Stimulated activated CD4-positive, alpha-beta T cell treated with anti-CD3 and anti-CD28 coated beads, Interleukin-2, amount 100 ng/mL, for 24 hours (primary cell): ENCODE measurements at places on chromosomes 13 and 19.
A peak's percentile ranks its signal among the peaks of the same experiment; 100 is the strongest.

DNA sequence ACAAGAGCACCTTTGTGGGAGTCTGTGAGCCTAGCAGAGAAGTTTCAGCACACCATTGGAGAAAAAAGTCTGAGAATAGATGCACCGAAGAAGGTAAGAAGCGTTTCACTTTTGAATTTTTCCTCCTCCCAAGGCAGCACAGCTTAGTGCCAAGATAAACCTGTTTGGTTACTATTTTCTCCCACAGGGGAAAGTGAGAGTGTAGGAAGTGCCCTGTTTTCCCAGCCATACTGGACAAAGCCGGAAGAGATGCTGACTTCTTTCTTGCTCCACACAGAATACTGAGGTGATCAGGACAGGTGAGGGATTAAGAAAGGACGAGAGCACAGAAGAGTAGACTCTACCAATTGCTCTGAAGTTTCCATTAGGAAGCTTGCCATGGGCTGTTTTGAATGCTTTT lies 1011.0 kb upstream of the MIR17HG start:
- DNase-seq = no peak

GRCh38 chr19:47497050-47497766 lies 13.2 kb upstream of the KPTN start:
- DNase-seq = no peak

- DNase-seq = no peak
These were observed 7.6 kb downstream of the LGALS4 start for GRCh38 chr19:38805180-38805579.

- DNase-seq = no peak
These were observed 9.1 kb upstream of the POP4 start for GRCh38 chr19:29596885-29597525.

DNA sequence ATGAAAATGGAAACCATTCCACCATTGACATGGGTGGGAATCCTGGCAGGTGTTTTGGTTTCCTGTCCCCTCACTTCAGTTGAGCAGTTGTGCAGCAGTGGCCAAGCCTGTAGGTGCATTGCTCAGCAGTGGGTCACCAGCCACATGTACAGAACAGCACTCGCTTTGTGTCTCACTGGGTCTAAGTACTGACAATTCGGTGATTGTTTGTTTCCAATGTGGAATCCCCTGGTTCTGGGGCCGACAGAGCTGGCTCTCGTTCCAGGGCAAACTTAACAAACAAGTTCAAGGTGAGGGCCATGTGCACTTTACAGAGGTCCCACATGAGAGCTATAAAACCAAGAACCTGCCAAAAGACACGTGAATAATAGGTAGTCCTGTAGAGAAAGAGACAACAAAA lies 54.1 kb upstream of the SPATA13 start:
- DNase-seq = no peak

GRCh38 chr13:113748862-113749451 lies 10.1 kb upstream of the TMEM255B start:
- DNase-seq = no peak

DNA sequence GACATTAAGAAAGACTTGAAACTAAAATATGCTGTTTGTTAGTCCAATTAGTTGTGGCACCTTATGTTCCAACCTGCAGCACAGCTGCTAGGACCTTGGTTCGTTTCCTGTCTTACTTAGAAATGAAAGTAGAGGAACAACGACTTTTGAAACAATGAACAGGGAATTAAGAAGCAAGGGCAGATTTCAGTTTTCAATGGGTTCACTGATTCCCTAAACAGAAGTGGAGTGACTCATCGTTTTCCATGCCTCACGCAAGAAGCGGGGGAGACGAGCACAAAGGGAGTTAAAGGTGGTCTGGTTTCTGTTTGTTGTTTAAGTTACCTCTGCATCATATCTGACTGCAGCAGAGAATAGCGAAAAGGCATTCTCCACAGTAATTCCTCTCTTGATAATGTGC lies 44.8 kb downstream of the PHF11 start:
- DNase-seq = no peak

GRCh38 chr13:46698014-46698413 lies 98.9 kb downstream of the ESD start:
- no peak for DNase-seq

DNA sequence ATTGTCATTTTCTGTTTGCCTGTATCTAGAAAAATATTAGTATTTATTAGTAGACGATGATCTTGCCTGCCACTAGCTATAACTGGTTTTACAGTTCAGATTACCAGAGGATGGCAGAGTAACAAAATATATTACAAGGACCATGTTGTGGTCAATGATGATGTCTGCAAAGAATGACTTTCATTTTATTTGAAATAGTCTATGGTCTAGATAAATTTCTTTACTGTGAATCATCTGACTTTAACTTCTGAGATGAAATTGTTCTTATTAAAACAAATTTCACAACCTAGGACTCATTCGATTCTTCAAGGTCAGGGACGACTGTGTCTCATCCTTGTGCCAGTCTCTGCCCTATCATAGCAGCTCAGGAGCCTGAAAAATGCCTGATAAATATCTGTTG lies 637.8 kb upstream of the KLF12 start:
- DNase-seq = no peak

DNA sequence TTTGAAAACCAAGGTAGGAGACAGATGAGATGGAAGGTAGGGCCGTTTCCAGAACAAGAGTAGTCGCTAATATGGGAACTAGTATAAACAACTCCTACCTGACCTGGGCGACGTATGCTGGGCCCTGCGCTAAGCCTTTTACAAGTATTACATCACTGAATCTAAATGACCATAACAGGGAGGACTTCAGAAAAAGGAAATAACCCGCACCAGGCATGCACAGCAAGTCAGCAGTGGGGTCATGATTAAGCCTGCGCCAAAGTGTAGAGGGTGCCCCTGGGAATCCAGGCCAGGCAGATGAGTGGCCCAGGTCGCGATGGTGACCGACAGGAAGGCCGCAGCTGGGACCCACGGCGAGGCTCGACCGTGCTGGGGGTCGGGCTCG lies 613 bp downstream of the ATP13A1 start:
- DNase-seq = no peak

- DNase-seq = no peak
These were observed 20.7 kb upstream of the CLN5 start for GRCh38 chr13:76971215-76971614.

GRCh38 chr13:76715621-76716020 lies 170.6 kb downstream of the KCTD12 start:
- DNase-seq = no peak

- DNase-seq = no peak
These were observed 571.2 kb upstream of the KLF12 start for GRCh38 chr13:74705438-74705837.

GRCh38 chr13:44746690-44747089 lies 170.6 kb upstream of the TSC22D1 start:
- no peak for DNase-seq

- DNase-seq = no peak
These were observed 41.1 kb upstream of the RGCC start for GRCh38 chr13:41416276-41416675.

- no peak for DNase-seq
These were observed 1249.4 kb upstream of the SLC10A2 start for GRCh38 chr13:104315606-104316005.

DNA sequence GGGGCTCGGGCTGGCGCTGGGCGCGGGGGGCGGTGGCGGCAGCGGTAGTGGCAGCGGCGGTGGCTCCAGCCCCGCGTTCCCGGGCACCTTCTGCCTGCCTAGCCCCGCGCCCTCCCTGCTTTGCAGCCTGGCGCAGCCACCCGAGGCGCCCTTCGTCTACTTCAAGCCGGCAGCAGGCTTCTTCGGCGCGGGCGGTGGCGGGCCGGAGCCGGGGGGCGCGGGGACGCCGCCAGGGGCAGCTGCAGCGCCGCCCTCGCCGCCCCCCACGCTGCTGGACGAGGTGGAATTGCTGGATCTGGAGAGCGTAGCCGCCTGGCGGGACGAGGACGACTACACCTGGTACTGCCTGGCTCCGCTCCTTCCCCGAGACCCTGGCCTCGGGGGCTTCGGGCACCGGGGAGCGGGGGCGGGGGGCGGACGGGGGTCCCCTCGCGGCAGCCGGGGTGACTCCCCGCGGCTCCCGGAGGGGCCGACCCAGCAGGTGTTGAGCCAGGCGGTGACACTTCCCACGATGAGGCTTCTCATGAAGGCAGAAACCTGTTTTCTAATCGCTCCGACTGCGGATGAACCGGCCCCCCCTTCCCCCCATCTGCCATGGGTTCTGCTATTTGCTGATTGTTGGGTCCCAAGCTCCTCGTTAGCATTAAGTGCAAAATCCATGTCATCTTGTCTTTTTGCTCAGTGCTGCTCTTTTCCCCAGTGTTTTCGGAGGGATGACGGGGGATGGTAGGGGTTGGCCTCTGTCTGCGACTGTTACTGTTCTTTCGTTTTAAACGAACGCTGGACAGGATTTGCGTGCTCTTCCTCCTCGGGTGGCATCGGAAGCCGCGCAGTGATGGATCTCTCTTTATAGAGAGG lies 943 bp downstream of the SLAIN1 start:
- peak; percentile 48 for DNase-seq

DNA sequence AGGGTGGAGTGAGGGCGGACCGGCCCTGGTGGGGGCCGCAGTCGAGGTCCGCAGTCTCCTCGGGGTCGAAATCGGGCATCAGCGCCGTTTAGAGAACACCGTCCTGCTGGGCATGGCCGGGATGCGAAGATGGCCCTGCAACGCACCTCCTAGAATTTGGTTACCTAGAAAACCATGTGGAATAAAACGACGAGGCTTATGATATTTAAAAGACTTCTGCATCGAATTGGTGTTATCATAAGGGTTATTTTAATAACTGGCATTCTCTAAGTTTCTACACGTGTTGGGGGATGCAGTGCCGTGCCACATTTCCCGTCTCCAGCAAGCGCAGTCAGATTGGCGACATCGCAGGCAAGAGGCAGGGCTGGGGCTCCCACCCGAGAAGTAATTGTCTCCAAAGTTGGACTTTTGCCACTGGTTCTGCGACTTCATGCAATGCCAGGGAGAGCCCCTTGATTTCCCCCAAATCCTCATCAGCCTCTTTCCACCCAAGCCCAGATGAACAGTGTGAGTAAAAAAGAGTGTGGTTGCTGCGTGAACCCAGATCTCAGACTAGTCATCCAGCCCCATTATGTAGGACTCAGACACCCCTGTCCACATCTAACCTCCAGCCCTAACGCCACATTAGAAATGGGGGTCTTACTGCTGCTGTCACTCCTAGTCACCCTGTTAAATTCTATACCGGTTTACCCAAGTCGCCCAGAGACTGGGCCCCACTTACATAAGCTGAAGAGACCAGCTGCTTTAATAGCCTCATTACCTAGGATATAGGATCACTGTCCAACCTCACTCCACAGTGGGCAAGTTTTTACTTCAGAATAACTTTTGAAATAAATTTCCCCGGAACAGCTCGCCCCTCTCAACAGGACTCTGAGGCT lies 571 bp upstream of the DHRS12 start:
- peak; percentile 54 for DNase-seq

DNA sequence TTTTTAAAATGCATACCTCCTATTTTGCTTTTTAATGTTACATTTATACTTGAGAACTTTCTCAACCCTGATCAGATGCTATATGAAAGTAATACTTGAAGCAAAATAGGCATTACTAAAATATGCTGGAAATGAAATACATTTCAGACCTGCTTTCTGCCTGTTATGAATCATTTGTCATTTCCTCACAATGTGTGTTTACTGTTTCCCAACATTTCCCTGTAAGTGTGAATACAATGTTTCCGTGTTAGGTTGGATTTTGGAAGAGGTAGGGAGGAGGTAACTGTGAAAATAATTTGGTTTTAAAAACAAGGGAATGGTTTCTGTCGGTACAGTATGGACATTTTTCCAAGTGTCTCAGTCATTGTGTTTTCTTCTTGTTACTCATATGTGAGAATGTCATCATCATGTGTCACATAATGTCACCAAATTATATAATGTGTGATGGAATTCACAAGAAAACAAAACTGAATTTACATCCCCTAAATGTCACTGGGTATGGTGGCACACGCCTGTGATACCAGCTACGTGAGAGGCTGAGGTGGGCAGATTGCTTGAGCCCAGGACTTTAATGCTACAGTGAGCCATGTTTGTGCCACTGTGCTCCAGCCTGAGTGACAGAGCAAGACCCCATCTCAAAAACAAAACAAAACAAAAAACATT lies 43.0 kb downstream of the ZAR1L start:
- DNase-seq = no peak

GRCh38 chr19:37507167-37507464 lies 377 bp downstream of the ZNF793 start:
- no peak for DNase-seq

DNA sequence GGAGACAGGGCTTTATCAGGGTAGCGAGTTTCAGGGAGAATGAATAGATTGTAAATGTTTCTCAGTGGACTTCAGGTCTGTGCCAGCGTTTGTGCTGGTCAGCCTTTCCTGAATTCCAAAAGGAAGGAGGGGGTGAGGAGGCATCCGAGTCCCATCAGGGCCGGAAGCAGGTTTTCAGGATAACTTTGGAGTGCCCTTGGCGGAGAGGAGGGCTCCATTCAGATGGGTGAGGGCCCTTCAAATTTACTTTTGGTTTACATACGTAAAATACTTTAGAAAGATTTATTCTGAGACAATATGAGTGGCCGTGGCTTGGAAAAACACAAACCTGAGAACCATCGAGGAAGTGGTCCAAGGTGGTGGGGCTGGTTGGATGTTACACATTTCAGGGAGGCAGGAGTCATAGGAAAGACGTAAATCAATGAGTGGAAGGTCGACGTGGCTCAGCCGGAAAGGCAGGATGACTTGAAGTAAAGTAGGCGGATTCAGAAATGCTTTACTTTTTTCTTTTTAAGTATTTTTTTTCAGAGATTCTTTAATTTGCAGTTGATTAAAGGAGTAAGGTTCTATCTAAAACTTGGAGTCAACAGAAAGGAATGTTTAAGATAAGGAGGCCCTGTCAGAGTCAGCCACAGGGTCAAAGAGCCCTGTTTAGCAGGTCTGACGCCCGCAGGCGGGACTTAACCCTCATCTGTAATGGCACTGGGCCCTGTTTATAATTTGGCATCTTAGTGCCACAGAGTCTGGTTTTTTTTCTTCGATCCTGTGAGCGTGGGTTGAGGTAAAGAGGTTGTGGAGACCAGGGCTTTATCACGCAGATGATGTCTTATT lies 32.8 kb downstream of the ATP11A start:
- DNase-seq = no peak

DNA sequence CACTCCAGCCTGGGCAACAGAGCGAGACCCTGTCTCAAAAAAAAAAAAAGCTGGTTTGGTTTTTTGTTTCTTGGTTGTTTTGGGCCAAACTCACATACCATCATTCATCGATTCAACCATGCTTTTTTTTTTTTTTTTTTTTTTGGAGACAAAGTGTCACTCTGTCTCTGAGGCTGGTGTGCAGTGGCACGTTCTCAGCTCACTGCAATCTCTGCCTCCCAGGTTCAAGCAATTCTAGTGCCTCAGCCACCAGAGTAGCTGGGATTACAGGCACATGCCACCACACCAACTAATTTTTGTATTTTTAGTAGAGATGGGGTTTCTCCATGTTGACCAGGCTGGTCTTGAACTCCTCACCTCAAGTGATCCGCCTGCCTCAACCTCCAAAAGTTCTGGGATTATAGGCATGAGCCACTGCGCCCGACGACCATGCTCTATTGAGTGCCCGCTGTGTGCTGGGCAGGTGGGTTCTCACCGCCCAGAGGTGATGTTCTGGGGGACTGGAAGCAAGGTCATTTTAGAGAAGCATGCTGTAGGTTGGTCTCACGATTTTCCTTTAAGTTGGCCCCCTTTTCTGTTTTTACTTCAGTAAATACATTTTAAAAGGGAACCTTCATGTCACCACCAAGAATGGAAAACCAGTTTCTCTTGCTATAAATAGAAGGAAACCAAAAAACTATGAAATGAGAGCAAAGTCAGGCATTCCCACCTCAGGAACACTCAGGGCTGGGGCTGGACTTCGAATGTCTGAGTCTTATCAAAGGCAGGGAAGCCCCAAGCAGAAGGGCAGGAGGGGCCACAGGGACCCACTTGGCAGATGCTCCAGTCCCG lies 8.3 kb upstream of the JUND start:
- DNase-seq = no peak

GRCh38 chr13:36183901-36184300 lies 30.5 kb downstream of the SOHLH2 start:
- no peak for DNase-seq
